Pulmonary artery endothelial cell (primary cell): ENCODE measurements at places on chromosomes 1 and 21. TPM values are rescaled to one million over a fixed set of nuclear protein-coding genes. Genes with fewer than 3 reads are reported as not detected.

Gene TTC22
- not detected in 2 replicates for total RNA-seq

Gene PFDN2
- total RNA-seq: 56.3 and 93.2 TPM in 2 replicates

Gene RRAGC
- total RNA-seq: 17.1 and 20.2 TPM in 2 replicates

Gene TENT5C
- 0.07 and 0.21 TPM in 2 replicates for total RNA-seq

- no peak for DNase-seq
Observed at GRCh38 chr21:14405962-14406361, 23.0 kb upstream of the HSPA13 start.

GRCh38 chr1:68173283-68173935 lies 58.9 kb downstream of the WLS start:
- peak; percentile 47 for DNase-seq

GRCh38 chr1:9615316-9616063 lies 26.8 kb downstream of the TMEM201 start:
- no peak for DNase-seq

- DNase-seq: peak; percentile 87
Observed at GRCh38 chr1:220876511-220877376, 2.5 kb upstream of the HLX start.

- no peak for DNase-seq
Observed at GRCh38 chr1:31244326-31244725, 4.6 kb upstream of the NKAIN1 start.

GRCh38 chr1:45065083-45065482 lies 53.0 kb downstream of the UROD start:
- DNase-seq: no peak

DNA sequence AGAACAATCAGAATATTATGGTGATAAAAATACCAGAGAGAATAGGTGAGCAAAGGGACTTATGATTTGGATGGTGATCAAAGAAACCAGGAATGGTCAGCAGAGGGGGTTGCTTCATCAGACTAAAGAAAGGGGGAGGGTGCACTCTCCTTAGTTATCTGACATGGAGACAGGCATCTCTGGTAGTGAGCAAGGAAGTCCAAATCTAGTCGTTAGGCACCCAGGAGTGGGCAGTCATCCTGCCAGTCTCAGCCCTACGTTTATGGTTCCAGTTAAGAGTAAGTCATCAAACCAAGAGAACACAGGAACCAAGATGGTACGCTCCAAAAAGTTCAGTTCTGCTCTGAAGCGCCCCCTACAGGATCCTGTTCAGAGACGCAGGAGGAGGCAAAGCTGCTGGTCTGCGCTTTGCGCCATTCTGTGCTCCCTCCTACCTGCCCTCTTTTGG lies 28.6 kb downstream of the EBNA1BP2 start:
- DNase-seq: no peak

- DNase-seq: no peak
Observed at GRCh38 chr1:242017580-242018233, 18.8 kb upstream of the MAP1LC3C start.

- DNase-seq: no peak
Observed at GRCh38 chr1:156828400-156829124, 11.9 kb upstream of the SH2D2A start.

DNA sequence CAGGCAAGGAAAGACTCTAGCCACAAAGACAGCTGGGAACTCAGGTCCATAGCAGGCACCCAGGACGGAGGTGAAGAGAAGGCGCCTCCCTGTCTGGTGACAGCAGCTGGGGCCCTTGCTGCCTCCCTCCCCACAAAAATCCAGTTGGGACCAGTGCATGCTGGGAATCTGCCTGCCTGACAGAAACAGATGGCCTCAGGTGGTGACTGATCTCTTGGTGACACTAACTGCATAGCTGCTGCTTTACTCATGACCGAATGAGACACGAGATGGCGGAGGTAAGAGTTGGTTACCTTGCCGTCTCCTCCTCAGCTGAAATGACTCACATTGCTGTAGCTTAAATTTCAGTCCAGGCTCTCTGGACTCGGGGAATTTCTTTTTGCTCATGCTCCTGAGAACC lies 130.3 kb downstream of the FGGY start:
- DNase-seq: no peak

DNA sequence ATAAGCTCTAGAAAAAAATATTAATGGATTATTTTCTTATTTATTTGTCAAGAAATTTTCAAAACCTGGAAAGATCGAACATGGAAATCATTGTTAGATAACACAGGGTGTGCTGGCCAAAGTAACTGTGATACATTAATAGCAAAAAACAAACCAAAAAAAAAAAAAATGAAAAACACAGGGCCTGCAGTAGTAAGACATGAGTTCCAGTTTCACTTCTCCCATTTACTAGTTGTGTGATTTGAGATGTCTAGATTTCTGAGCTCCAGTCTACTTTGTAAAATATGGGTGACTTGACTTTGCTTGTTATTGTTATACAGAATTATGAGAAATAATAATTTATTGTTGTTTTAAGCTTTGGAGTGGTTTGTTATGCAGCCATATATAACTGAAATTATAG lies 13.6 kb downstream of the FAM177B start:
- DNase-seq: no peak

DNA sequence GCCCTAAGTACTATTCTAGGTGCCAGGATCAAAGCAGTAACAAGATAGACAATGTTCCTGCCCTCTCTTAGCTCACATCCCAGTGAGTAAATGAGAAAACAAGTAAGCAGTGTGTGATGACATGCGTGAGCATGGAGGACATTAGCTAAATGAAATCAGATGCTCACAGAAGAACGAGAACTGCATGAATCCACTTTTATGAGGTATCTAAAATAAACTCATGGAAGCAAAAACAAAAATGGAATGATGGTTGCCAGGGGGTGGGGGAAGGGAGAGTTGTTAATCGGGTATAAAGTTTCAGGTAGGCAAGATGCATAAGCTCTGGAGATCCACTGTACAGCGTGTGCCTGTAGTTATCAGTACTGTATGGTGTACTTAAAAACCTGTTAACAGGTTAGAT lies 195.1 kb downstream of the HHAT start:
- no peak for DNase-seq

- no peak for DNase-seq
Observed at GRCh38 chr1:202023001-202023433, 12.6 kb downstream of the ELF3 start.

- peak; percentile 17 for DNase-seq
Observed at GRCh38 chr1:179217943-179218507, 11.5 kb downstream of the ABL2 start.
